Gastrocnemius medialis (tissue), 4 donors: ENCODE measurements at places on chromosomes 2 and 18. TPM values are rescaled to one million over a fixed set of nuclear protein-coding genes. Genes with fewer than 3 reads are reported as not detected.
A peak's percentile ranks its signal among the peaks of the same experiment; 100 is the strongest.

PRSS56 gene
- 2.5 TPM for total RNA-seq

NT5DC4 gene
- total RNA-seq = not detected

CYP27A1 gene
- 31.8 TPM for total RNA-seq

MYCN gene
- total RNA-seq = not detected

CXCR4 gene
- total RNA-seq = 2.5 TPM

COL5A2 gene
- 4.4 TPM for total RNA-seq

UGT1A10 gene
- total RNA-seq = not detected

RAPGEF4 gene
- 1.6 TPM for total RNA-seq

GRCh38 chr18:11654736-11655605, 34.1 kb upstream of the GNAL start:
- no peak for DNase-seq

DNA sequence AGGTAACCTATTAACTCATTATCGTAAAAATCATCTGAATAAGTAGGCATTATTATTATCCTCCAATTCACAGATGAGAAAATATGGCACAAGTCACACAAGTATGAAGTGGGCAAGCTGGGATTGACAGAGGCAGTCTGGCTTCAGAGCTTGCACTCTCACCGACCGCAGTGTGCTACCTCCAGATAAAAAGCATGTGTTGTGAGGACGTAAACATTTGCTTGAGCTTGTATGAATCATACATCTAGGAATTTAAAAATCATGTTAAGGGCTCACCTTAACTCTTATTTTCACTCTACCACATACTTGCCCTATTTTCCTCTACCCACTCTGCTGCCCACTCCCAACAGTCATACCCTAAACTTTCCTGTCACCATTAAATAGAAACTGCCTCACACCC, 65.3 kb upstream of the AMMECR1L start:
- DNase-seq = no peak

DNA sequence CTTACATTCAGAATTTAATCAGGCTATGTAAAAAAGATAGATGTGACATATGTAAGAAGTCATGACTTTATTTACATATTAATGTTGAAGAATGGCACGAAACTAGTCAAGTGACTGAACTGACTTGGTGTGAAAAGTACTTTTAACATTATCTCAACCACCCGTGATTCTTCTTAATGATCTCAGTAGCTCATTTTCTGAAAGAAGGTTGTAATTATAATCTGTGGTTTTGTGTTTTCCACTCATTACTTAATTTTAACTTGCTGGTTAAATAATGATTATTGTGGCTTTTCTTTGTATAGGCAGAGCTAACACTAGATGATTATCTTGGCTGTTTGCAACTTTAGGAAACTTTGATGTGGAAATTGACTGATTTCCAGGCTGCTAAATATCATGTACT, 18.5 kb downstream of the KCNJ13 start:
- no peak for DNase-seq

GRCh38 chr2:240928476-240929363, 22.6 kb downstream of the CROCC2 start:
- no peak for DNase-seq

DNA sequence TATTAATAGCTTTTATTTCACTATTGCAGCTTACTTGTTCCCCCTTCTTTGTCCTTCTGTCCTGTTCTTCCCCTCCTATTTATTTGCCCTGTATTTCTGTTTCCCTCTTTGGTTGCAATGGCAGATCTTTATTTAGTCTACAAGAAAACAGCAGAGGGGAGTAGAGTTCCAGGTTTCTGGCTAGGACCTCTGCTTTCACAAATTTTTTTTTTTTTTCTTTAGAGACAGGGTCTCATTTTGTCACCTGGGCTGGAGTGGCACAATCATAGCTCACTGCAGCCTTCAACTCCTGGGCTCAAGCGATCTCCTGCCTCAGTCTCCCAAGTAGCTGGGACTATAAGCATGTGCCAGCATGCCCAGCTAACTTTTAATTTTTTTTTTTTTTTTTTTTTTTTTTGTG, 188.1 kb upstream of the SPRED2 start:
- no peak for DNase-seq

GRCh38 chr18:24630346-24630880, 170.0 kb downstream of the HRH4 start:
- DNase-seq = no peak

GRCh38 chr2:106658616-106659015, 171.5 kb downstream of the CD8B2 start:
- no peak for DNase-seq

DNA sequence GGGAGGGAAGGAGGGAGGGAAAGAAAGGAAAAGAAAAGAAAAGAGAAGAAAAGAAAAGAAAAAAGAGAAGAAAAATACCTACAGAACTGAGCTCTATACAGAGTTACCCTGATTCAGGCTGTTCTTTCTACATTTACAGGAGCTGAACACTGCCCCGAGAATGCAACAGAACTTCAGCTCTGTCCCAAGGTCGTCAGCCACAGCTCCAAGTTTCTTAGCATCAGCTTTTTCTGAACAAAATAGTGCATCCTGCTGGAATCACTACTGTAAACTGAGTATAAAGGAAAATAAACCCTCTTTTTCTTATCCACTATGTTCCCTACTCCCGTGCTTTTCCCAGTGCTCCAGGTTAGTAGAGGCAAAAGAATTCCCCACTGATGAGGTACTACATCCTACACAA, 4.7 kb upstream of the PPP4R1 start:
- DNase-seq = no peak

DNA sequence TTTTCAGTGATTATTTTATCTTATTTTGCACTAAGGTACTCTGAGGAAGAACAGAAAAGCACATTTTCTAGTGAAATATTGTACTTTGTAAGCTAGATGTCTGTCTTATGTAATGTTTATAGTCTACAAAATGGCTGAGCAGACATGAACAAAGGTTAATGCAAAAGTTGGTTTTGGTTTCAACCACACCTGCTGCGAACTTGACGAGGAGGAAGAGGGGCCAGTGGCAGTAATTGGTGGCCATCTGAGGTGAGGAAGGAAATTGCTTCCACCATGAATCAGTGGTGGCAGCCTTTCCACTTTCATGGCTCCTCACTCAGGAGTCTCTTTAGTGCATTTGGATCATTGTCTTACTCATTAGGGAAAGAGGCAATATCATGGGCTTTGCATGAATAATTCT, 894.2 kb downstream of the CNTNAP5 start:
- no peak for DNase-seq

GRCh38 chr2:120912101-120912985, 176.7 kb downstream of the GLI2 start:
- DNase-seq = no peak

DNA sequence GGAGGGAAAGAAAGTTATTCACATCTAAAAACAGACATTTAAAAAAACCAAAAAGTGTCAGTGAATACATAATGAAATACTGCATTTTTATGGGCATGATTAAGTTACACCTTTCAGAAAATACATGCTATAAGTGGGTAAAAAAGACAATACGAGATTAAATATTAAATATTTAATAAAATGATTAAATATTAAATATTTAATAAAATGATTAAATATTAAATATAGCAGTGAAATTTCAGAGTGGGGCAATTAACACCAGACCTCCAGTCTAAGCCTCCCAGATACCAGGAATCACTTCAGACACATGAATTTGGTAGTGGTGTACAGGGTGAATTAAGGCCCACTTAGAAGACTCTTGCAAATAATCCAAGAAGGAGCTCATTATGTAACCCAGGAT, 15.5 kb downstream of the RBM43 start:
- no peak for DNase-seq

- DNase-seq = no peak
Observed at GRCh38 chr2:37342591-37343220, 1.7 kb upstream of the QPCT start.

DNA sequence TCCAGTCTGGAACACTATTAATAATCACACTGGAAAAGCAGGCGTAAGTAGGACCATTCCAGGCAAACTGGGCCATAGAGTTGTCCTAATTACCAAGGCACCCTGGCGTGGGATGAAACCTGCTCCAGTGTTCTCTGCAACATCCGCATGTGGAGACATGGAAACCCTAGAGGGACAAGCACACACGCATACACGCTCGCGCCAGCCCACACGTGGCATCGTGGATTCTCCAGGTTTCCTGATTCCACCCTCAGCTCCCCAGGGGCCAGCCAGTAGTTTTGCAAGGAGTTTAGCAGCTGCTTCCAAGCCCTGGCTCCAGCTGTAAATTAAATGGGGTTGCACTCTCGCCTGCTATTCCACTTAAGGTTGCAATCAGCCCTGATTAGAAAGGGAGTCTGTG, 127.7 kb downstream of the DYSF start:
- DNase-seq = peak; percentile 69

DNA sequence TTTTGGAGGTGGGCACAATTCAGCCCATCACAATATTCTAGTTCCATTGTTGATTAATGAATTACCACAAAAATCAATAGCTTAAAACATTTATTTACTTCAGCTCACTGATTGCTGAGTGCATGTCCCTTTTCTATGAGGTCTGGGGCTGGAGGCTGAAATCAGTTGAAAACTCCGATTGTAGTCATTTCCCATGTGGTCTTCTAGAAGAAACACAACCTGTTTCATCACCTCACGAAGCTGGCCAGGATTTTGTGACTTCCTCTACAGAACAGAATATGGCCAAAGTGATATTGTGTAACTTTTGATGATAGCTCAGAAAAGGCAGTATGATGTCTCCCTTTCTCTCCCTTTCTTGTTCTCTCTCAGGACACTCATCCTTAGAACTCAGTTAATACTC, 44.1 kb upstream of the CYRIA start:
- DNase-seq = no peak

GRCh38 chr18:73636355-73636754, 511.3 kb downstream of the FBXO15 start:
- no peak for DNase-seq

- DNase-seq = no peak
Observed at GRCh38 chr2:20330192-20330591, 20.5 kb downstream of the PUM2 start.

- DNase-seq = no peak
Observed at GRCh38 chr18:37956020-37956419, 390.4 kb upstream of the CELF4 start.

DNA sequence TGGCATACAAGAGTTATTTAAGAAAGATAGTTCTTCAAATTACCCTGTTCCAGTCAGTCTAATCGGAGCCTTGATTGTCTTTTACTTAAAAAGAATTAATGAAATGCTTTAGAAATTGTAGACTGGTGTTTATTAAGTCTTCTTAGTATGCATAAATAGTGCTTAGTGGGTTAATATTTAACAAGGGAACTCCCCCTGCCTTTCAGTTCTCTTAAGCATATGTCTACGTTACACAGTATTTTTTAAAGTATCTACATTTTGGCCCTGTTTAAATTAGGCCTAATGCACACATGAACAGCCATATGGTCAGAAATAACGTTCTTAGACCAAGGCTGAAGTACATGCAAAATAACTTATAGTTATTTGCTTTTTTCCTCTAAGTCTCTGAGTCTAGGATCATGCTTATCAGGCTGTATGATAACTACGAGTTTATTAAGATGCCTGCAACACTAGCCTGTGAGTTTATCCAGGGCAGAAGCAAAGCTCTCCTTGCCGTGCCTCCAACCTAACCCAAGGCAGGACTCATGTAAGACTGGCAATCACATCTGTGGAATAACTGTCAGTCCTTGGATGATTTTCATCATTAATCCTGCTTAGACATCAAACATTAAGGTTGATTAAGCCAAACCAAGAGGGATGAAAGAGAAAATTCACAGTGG, 6.7 kb downstream of the BCL2 start:
- no peak for DNase-seq

DNA sequence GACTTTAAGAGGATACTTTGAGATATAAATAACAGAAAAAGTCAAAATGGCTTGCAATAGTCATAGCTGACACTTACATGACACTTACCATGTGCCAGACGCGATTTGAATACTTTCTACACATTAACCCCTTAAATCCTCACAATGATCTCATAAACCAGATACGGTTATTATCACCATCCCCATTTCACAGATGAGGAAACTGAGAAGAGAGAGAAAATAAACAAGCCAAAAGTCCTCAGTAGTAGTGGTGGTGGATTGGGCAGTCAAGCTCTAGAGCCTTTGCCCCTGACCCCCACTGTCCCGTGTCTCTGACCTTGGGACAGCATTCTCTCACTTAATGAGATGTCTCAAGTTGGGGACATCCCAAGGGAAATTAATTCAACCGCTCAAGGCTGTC, 105.2 kb upstream of the TAF1B start:
- DNase-seq = no peak

- no peak for DNase-seq
Observed at GRCh38 chr18:28095631-28096030, 81.3 kb downstream of the CDH2 start.

DNA sequence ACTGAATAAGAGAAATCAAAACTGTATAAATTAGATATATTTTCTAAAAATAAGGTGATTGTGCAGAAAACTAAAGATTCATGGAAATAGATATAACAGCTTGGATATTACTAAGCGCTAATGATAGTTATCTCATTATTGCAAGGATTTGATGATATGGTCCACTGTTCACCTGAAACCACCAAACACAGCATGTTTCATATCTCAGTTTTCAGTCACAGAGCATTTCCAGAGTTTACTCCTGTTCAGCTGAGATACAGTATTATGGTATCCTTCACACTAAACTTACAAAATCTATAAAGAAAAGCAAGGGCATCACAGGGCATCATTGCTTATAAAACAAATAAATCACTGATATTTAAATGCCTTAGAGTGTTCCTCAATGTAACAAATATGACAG, 591.6 kb downstream of the ERBB4 start:
- no peak for DNase-seq

DNA sequence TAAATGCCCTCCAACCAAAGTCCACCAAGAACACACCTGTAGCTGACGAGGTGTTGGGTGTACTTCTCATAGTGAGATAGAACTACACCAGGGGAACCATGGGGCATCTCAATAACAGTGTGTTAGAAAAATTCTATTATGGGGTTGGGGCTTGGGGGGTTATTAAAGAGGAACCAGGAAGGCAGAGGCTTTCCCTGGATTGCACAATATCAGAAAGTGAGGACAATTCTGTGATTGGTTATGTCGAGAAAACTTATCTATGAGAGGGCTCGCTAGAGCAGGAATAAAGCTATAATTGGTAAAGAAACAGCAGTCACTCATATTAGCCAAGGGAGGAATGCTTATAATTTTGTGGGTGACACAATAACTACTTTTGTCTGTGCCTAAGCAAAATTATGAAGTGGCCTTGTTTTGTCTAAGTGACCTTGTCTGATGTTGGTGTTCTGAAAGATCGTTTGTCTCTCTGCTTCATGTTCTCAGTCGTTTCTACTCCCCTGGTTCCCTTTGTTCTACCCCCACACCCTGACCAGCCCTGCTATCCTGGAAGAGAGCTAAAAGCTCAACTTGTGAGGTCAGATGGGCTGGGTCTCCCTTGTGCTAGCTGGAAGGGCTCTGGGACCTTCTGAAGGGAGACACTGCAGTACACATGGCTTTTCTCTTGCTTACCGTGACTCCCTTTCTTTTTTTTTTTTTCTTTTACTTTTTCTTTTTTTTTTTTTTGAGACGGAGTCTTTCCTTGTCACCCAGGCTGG, 21.6 kb upstream of the INO80C start:
- DNase-seq = no peak

GRCh38 chr2:108423502-108424251, 25.3 kb upstream of the GCC2 start:
- DNase-seq = no peak

GRCh38 chr2:190119257-190119656, 56.7 kb upstream of the MSTN start:
- DNase-seq = no peak
